ENCODE measurements at places on chromosomes 6 and 20.
A peak's percentile ranks its signal among the peaks of the same experiment; 100 is the strongest.

DNA sequence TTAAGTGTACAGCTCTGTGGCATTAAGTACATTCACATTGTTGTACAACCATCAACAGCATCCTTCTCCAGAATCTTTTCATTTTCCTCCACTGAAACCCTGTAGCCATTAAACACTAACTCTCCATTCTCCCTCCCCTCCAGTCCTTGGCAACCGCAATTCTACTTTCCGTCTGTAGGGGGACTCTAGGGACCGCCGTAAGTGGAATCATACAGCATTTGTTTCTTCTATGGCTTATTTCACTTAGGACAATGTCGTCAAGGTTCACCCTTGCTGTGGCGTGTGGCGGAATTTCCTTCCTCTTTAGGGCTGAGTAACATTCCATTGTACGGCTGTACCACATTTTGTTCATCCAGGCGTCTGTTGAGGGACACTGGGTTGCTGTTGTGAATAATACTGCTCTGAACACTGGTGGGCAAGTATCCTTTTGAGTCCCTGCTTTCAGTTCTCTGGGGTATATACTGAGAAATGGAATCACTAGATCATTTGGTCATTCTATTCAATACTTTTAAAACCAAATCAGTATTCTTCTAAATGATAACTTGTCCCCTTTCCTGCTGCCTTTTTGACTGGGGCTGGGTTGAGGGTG is 50.7 kb downstream of the PPP1R3G start:
- DNase-seq = no peak

- no peak for DNase-seq
Observed at GRCh38 chr6:47170617-47170947, 128.4 kb upstream of the ADGRF1 start.

DNA sequence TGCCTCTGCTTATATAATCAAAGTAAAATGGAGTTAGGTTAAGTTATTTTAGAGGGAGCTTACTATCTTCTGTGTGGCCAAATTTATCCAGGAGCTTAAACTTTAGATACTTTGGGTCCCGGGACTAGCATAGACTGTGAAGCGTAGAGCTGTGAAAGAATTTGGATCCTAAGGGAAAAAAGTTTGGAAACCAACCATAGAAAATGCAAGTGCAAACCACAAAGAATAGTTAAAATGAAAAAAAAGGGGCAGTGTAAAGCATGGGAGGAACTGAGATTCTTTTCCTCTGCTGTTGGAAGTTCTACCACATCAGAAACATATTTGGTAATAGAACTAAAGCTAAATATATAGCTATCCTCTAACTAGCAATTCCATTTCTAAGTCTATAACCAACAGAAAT is 232.2 kb upstream of the FLRT3 start:
- DNase-seq = no peak

DNA sequence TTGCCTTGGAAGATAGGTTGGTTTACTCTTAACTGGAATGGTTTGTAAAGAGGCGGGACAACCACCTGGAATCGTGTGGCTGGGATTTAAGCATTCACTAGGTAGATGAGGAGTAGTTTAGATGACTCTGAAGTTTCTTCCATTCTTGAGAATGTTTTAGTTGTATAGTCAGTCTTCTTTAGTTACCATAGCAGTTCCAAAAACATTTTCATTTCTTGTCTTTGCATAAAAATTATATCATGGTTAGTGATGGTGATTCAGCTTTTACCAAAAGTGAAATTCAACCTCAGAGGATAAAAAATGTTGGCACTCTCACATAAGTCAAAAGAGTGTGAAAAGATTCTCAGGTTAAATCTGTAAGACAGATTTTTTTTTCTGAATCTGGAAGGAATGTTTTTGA is 70.3 kb downstream of the SMAP1 start:
- no peak for DNase-seq

DNA sequence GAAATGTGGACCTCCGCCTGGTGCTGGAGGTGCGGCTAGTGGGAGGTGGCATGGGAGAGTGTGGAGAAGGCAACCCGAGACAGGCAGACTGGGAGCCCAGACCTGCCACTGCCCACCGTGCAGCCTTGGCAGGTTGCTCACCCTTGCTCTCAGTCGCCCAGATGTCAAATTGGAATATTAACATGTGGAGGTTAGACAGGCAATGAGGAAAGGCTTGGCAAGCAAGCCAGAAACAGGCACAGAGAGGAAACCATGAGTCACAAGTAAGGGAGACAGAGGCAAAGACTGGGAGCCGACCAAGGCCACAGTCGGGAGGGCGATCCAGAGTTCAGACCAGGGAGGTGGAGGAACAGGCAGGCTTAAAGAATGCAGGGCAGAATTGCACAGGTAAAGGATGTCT is 178.2 kb downstream of the FOXC1 start:
- DNase-seq = no peak

DNA sequence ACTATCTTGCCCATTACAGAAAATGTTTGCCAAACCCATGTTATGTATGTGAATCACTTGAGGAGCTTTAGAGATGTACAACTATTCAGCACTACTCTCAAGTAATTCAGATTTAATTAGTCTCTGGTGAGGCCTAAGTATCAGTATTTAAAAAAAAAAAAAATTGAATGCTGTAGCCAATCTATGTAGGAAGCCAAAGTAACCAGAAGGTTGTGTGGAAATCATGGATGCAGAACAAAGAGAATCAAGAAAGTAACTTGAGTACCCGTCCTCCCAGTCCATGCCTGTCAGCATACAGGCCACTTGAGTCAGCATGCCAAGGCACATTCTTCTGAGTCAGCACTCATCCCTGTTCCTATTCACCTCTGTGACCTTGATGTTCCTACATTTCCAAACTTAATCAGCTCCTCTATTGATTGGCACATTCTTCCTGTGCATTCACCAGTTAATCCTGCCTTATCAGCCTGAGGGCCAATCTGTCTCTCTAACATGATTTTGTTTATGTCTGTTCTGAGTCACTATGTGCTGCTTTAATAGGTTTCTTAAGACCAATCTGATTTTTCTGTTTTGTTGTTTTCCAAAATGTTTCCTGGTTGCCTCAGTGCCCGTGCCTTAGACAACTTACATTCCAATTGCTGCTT is 165.6 kb downstream of the KCNQ5 start:
- DNase-seq = no peak

- DNase-seq = no peak
Observed at GRCh38 chr6:11730641-11731040, 48.0 kb downstream of the ADTRP start.

- DNase-seq = no peak
Observed at GRCh38 chr6:32774426-32774825, 11.1 kb upstream of the HLA-DQB2 start.

- no peak for DNase-seq
Observed at GRCh38 chr6:32700391-32701040, 34.1 kb upstream of the HLA-DQB1 start.

DNA sequence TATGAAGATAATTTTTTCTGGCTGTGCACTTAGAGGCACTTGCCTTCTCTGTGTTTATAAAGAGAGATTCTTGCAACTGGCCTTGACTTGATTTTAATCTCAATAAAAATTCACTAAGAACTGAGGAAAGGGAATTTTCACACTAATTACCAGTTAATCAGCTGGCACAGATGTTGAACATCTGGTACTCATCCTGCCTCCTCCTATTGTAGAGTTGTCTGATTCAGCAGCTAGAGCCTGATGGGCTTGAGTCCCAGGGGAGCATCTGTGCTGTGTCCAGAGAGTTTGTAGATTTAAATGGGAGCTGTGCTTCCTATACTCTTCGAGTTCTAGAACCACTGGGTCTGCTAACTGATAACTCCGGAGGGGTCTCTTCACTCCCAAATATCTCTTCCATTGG is 284.4 kb upstream of the RNF24 start:
- DNase-seq = no peak

- DNase-seq = no peak
Observed at GRCh38 chr20:9051508-9051907, 17.4 kb upstream of the PLCB4 start.

DNA sequence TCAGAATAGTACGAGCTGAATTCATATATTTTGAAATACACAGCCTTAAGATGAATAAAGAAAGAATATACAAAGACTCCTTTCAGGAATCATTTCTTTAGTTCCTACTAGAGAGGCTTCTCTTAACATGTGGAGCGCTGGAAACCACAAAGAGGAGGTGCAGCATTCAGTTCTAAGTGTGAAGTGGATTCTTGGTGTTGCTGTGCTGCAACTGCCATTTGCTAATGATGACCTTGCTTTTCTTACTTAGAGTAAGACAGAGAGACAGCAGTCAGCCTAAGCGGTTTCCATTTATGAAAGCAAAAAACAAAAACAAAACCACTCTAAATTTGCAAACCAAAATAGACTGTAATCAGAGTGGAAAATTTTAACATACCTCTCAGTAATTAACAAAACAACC is 629.0 kb downstream of the EPHA7 start:
- DNase-seq = no peak

DNA sequence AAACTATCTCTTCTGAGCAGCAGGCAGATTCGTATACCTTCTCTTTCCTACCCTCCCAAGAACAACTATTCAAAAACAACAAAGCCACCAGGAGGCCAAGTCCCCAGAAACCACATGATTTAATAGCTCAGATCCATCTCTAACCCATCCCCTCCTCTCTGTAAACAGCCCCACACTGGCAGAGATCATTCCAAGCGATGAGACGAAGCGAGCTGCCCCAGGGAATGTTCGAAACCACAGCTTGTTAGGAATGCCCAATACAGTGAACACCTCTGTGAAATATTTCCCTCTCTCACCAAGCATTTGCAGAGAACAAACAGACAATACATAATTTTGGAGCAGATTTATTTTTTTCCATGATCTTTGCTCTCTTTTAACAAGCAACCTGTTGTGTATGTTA is 231.8 kb downstream of the SOD2 start:
- no peak for DNase-seq

DNA sequence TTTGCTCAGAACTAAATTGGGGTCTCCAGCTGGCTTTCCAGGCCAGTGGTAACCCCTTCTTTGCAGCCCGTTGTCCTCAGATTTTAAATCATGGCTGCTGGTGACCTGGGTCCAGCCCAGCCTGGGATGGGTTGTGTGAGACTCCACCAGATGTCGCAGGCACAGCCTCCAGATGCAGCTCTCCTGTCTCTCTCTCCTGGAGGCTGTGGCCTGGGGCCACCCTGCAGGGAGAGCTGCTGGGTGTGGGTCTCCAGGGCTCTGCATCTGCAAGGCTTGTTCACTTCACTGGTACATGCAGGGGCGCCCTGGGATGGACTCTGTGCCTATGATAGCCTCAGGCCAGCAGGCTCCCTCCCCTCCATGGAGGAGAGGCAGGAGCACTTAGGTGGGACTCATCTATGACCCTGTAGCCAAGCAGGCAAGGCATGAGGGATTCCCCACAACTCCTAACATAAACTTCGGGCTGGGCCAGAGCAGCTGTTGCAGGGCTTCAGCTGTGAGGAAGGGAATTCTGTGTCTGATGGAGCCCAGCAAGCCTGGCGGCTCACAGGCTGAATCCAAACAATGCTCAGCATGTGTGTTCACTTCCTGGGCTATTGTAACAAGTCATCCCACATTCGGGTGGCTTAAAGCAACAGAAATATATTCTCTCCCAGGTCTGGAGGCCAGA is 94.7 kb upstream of the NXT1 start:
- DNase-seq = no peak

GRCh38 chr20:44678242-44678641 is 26.7 kb upstream of the ADA start:
- DNase-seq = no peak

DNA sequence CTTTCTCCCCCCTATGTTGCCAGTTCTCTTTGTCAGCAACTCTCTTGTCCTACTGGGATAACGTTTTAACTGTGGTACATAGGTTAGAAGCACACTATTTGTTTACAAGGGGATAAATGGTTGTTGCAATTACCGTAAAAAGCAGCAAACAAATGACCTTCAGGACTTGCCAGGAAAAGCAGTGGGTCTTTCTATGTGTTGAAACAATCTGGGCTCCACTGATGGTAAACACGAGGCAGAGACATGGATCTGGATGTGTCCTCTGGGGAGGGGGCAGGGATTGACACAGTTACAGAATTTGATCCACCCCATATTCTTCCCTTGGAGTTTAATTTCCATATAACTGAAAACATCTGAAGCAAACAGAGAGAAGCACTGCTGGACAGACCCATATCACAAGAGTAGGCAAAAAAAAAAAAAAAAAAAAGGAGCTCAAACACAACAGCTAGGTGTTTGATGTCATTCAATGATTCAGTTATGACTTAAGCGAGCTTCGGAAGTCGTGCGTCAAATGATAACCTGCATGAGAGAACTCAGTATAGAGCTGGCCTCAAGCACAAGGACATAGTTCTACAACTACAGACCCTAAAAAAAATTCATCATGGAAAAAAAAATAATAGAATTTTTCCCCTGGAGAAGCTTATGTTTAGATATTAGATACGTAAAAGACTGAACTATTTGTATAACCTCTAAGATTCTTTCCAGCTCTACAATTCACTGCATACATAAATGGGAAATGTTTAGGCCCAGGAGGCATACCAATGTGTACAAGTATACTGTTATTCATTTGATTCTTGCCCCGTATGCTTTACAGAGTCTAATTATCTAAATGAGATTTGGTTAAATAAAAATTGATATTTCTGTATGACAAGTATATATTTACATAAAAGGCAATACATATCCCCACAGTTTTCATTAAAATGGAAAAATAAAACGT is 127.7 kb downstream of the ALDH8A1 start:
- no peak for DNase-seq

- DNase-seq = no peak
Observed at GRCh38 chr20:25300496-25301170, 52.7 kb downstream of the PYGB start.

DNA sequence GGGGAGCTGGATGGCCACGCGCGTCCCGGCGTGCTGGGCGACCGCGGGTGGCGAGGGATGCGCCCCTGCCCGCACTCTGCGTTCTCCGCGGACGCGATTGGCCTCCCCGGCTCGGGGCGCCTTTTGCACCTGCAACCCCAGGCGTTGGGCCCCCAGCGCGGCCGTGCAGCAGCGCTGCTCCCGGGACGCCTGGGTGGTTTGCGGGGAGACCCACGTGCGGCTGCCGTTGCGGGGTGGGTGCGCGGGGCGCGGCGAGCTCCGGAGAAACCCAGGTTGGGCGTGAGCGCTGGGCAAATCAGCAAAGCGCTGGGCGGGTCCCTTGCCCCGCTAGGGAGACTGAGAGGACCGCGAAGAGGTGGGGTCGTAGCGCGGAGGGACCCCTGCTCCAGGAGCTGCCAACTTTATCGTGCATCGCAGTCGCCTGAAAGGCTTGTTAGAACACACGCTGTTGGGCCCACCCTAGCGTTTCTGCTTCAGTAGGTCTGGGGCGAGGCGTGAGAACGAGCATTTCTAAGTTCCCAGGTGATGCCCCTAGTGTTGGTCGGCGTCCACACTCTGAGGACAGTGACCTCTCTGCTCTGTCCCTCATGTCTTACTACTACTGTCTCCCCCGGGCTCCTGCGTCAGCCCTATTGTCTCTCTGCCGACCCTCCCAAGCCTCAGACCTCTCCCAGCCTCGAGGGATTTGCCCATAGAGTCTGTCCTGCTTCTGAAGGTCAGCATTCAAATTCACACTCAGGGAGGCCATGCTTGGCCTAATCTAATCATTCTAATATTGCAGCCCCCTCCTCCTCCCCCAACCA is 538 bp upstream of the ZFP64 start:
- peak; percentile 72 for DNase-seq

- no peak for DNase-seq
Observed at GRCh38 chr6:154468760-154469159, 41.7 kb downstream of the CNKSR3 start.

- DNase-seq = no peak
Observed at GRCh38 chr20:62252342-62252966, 14.1 kb downstream of the OSBPL2 start.

GRCh38 chr6:100171533-100172321 is 177.7 kb upstream of the MCHR2 start:
- no peak for DNase-seq
